Naive thymus-derived CD8-positive, alpha-beta T cell (primary cell): ENCODE measurements at places on chromosomes 2 and 18. TPM values are rescaled to one million over a fixed set of nuclear protein-coding genes. Genes with fewer than 3 reads are reported as not detected.
A peak's percentile ranks its signal among the peaks of the same experiment; 100 is the strongest.

DOK1 gene
- polyA plus RNA-seq = 11.8 TPM

SLC16A14 gene
- polyA plus RNA-seq = 0.16 TPM

DNA sequence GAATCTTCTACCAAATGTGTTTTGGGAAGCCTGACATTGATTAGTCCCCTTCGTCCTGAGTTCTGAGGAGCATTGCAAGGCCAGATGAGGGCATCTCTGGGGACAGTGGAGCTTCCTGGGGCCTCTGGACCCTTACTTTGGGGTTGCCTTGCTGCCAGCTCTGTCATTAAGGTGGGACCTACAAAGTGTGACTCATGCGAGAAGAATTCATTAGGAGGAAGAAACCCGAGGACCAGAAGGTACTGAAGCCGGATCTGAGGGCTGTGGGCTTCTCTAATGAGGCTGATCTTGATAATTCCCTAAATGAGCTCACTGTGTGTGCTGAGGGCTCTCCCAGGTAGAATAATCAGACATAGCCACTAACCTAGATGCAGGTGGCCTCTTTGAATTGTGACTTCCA is 695 bp upstream of the SCYGR2 start:
- no peaks in the 10 kb centered on the region for H3K36me3 ChIP-seq
- DNase-seq = no peak
- H3K27ac ChIP-seq = no peak overlapping the region
- no peaks in the 10 kb centered on the region for H3K4me1 ChIP-seq
- H3K27me3 ChIP-seq = peaks cover 27% of the 10 kb centered on the region

DNA sequence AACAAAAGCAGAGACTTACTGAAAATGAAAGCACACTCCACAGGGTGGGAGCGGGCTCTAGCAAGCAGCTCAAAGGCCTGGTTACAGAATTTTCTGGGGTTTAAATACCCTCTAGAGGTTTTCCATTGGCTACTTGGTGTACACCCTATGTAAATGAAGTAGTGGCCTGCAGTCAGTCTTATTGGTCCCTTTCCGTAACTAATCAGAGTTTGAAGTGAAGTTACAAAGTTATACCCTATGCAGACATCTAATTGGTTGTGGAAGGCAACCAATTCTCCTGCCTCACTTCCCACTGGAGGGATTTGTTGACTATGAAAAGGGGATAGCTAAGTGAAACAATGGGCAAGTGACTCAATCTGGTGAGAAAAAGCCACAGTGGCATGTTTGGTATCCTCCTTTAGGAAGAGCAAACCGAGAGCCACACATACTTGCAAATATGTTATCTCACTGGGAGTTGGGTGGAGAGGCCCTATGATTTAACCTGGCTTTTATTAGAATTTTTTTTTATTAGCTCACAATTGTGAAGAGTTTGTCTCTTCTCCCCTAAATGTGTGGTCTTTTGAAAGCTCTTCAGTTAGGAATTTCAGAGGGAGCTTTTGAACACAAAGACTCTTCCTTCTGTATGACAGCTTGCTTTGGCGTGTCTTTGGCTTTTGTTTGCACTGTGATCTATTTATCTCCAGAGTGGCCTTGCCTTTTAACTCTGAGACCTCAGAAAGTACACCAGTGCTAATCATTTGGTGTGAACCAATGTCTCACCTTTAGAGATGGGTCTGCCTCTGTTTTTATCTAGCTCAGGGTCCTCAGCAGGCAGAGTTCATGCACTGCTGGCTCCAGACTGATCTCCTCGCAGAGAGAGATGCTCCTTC is 69.6 kb downstream of the MAP4K4 start:
- no peaks in the 10 kb centered on the region for H3K36me3 ChIP-seq
- no peak for DNase-seq
- peak overlapping the region; percentile 84 for H3K27ac ChIP-seq
- peaks cover 92% of the 10 kb centered on the region for H3K4me1 ChIP-seq

GRCh38 chr2:3651691-3652648 is 6.0 kb upstream of the ALLC start:
- no peaks in the 10 kb centered on the region for H3K36me3 ChIP-seq
- H3K27ac ChIP-seq = peak overlapping the region; percentile 68
- H3K4me1 ChIP-seq = peaks cover 6% of the 10 kb centered on the region
- peak overlapping the region; percentile 82 for H3K4me3 ChIP-seq
- DNase-seq = peak; percentile 72

DYNAP gene
- not detected for polyA plus RNA-seq

FBXO15 gene
- polyA plus RNA-seq = 3.1 TPM

- no peak overlapping the region for H3K27ac ChIP-seq
- H3K27me3 ChIP-seq = no peaks in the 10 kb centered on the region
- no peak for DNase-seq
- H3K4me1 ChIP-seq = no peaks in the 10 kb centered on the region
Measured at GRCh38 chr2:37493425-37493824, 149.0 kb downstream of the QPCT start.

GRCh38 chr2:54909001-54909400 is 141.2 kb downstream of the RTN4 start:
- no peaks in the 10 kb centered on the region for H3K27me3 ChIP-seq

DNA sequence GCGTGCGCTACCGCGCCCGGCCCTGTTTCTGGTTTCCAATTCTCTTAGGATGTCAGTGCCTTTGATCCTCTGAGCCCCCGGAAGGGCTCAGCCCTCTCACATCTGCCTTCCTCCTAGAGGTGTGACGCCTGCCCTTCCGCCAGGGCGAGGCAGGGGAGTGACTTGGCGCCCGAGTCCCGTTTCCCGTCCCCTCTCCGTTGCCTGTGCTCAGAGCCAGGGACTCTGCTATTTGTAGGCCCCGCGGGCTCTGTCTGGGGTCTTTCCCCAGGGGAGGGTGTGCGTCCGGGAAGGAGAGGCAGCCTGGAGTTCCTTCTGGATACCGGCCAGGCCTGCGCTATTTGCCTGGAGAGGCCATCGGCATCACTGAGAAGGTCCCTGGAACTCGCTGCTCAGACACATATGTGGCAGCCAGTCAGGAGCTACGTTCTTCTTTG is 103.7 kb upstream of the TAF1B start:
- no peaks in the 10 kb centered on the region for H3K27me3 ChIP-seq
- H3K4me1 ChIP-seq = peaks cover 37% of the 10 kb centered on the region
- peak overlapping the region; percentile 87 for H3K4me3 ChIP-seq

GRCh38 chr2:118748245-118748885 is 99.1 kb downstream of the EN1 start:
- DNase-seq = no peak
- H3K27me3 ChIP-seq = peaks cover 7% of the 10 kb centered on the region
- no peak overlapping the region for H3K27ac ChIP-seq
- no peak overlapping the region for H3K4me3 ChIP-seq

DNA sequence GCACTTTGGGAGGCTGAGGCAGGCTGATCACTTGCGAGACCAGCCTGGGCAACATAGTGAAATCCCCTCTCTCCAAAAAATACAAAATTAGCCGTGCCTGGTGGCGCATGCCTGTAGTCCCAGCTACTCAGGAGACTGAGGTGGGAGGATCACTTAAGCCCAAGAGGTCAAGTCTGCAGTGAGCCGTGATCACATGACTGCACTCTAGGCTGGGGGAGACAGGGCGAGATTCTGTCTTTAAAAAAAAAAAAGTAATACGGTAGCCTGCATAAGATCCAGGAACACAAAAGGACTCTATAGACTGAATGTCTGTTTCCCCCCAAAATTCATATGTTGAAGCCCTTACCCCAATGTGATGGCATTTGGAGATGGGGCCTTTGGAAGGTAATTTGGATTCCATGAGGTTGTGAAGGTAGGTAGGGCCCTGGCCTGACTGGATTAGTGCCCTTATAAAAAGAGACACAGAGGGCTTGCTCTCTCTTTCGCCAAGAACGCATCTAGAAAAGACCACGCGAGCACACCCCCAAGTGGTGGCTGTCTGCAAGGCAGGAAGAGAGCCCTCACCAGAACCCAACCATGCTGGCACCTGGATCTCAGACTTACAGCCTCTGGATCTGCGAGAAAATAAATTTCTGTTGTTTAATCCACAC is 17.0 kb downstream of the MBOAT2 start:
- H3K27ac ChIP-seq = no peak overlapping the region
- no peaks in the 10 kb centered on the region for H3K27me3 ChIP-seq
- no peak overlapping the region for H3K4me3 ChIP-seq
- peaks cover 19% of the 10 kb centered on the region for H3K4me1 ChIP-seq
- no peaks in the 10 kb centered on the region for H3K36me3 ChIP-seq

TRABD2A gene
- 173 TPM for polyA plus RNA-seq

GRCh38 chr2:173290518-173290917 is 64.2 kb upstream of the CDCA7 start:
- H3K36me3 ChIP-seq = no peaks in the 10 kb centered on the region
- H3K27me3 ChIP-seq = no peaks in the 10 kb centered on the region
- no peaks in the 10 kb centered on the region for H3K4me1 ChIP-seq
- no peak overlapping the region for H3K27ac ChIP-seq

GBX2 gene
- not detected for polyA plus RNA-seq

DNA sequence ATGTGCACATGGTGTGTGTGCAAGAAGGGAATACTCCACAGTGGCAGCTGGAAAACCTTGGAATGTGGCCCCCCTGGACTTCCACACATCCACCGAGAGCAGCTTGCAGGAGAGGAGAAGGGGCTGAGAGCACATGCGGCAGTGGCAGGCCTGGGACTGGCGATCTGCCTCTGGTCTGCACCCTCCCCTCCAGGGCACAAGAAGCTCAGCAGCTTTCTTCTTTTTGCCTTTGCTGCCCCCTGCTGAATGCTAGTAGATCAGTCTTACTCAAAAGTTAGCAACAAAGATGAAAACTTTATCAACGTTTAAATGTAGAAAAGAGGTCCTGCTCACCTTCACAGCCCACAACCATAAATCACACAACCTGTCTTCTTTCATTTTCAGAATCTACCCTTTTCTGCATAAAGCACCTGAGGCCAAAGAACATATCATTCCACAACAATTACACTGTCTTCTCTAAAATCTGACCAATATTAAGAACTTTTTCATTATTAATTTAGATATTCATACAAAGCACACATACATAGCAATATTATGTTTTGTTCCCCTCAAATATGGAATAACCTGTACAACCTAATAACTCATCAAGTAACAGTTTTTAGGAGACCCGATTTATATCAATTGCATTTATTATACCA is 34.6 kb downstream of the TGFBRAP1 start:
- peaks cover 2% of the 10 kb centered on the region for H3K4me1 ChIP-seq
- peaks cover 34% of the 10 kb centered on the region for H3K36me3 ChIP-seq
- H3K4me3 ChIP-seq = no peak overlapping the region
- H3K27me3 ChIP-seq = no peaks in the 10 kb centered on the region
- no peak for DNase-seq
- no peak overlapping the region for H3K27ac ChIP-seq

GAREM2 gene
- 0.74 TPM for polyA plus RNA-seq

GRCh38 chr18:3230401-3231334 is 10.9 kb upstream of the MYOM1 start:
- H3K36me3 ChIP-seq = peaks cover 13% of the 10 kb centered on the region
- H3K27me3 ChIP-seq = no peaks in the 10 kb centered on the region
- no peak overlapping the region for H3K27ac ChIP-seq
- H3K4me3 ChIP-seq = no peak overlapping the region

- H3K4me3 ChIP-seq = no peak overlapping the region
- no peaks in the 10 kb centered on the region for H3K4me1 ChIP-seq
- no peaks in the 10 kb centered on the region for H3K36me3 ChIP-seq
Measured at GRCh38 chr2:184452907-184453306, 145.4 kb upstream of the ZNF804A start.

SPOPL gene
- 0.38 TPM for polyA plus RNA-seq

- no peak for DNase-seq
- no peaks in the 10 kb centered on the region for H3K4me1 ChIP-seq
- no peak overlapping the region for H3K27ac ChIP-seq
- H3K4me3 ChIP-seq = no peak overlapping the region
- H3K27me3 ChIP-seq = no peaks in the 10 kb centered on the region
Measured at GRCh38 chr2:102336502-102336945, 19.1 kb upstream of the IL18R1 start.

GRCh38 chr2:29587402-29588190 is 333.8 kb downstream of the ALK start:
- H3K4me1 ChIP-seq = no peaks in the 10 kb centered on the region
- H3K4me3 ChIP-seq = no peak overlapping the region
- DNase-seq = no peak
- no peak overlapping the region for H3K27ac ChIP-seq

RNF152 gene
- polyA plus RNA-seq = not detected

CFAP221 gene
- not detected for polyA plus RNA-seq

DNA sequence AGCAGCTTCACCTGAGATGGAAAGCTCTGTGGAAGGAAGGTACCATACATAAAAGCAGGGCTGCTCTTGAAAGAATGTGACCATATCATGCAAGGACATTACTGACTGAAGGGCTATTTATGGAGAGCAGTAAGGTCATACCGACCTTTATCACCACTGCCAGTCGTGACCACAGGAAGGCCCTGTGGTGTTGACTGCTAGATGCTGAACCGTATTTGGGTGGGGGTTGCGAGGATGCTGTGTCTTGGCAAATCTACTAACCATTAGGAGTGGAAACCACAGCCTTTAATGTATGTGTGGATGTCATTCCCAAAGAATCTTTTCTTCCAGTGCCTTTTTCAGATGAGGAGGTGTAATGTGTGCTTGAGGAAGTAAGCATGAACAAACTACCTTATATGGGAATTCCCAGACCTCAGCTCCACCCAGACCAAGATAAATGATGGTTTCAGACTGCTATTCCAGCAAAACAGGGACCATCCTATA is 60.8 kb downstream of the LIMS1 start:
- peaks cover 20% of the 10 kb centered on the region for H3K4me1 ChIP-seq
- no peak overlapping the region for H3K27ac ChIP-seq
- no peak for DNase-seq
- no peaks in the 10 kb centered on the region for H3K36me3 ChIP-seq

- no peaks in the 10 kb centered on the region for H3K27me3 ChIP-seq
- H3K27ac ChIP-seq = peak overlapping the region; percentile 54
- no peak for DNase-seq
- H3K4me1 ChIP-seq = peaks cover 3% of the 10 kb centered on the region
- H3K4me3 ChIP-seq = peak overlapping the region; percentile 73
Measured at GRCh38 chr2:149544692-149545091, 42.9 kb downstream of the MMADHC start.

RESP18 gene
- polyA plus RNA-seq = not detected

GRCh38 chr2:36430549-36430948 is 75.0 kb downstream of the CRIM1 start:
- no peaks in the 10 kb centered on the region for H3K4me1 ChIP-seq
- no peak for DNase-seq
- H3K4me3 ChIP-seq = no peak overlapping the region
- H3K27me3 ChIP-seq = no peaks in the 10 kb centered on the region
- no peaks in the 10 kb centered on the region for H3K36me3 ChIP-seq
- H3K27ac ChIP-seq = no peak overlapping the region

DNA sequence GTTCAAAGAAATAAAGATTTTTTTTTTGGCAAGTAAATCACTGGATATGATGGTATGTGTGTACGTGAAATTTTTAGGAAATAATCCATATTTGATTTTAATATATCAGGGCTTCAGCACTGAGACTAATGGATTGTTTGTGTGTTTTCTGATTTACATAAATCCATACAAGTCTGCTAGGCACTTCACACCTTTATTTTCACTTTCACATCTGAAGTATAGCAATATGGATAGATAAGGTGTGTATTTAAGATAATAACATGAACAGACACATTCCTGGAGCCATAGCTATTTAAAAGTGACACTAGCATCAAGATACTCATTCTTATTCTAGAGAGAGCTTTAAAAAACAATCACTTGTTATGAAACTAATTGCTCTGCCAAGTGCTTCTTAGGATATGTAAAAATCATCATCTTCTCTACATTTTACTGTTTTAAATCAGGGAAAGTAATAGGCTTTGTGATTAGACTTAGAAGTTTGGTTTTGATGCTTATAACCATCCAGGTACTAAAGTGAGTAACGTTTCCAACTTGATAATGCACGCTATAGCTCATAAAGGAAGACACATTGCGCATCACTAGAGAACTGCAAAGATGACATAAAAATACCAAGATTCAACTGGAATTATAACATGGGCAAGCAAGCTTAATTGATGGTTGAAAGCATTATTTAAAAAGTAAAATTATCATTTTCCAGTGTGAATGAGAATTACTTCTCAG is 208.9 kb downstream of the ZEB2 start:
- no peaks in the 10 kb centered on the region for H3K27me3 ChIP-seq
- H3K36me3 ChIP-seq = peaks cover 36% of the 10 kb centered on the region
- peaks cover 15% of the 10 kb centered on the region for H3K4me1 ChIP-seq
- H3K27ac ChIP-seq = no peak overlapping the region

BCL2 gene
- 40.2 TPM for polyA plus RNA-seq
